ENCODE measurements at places on chromosomes 1 and 21.

DNA sequence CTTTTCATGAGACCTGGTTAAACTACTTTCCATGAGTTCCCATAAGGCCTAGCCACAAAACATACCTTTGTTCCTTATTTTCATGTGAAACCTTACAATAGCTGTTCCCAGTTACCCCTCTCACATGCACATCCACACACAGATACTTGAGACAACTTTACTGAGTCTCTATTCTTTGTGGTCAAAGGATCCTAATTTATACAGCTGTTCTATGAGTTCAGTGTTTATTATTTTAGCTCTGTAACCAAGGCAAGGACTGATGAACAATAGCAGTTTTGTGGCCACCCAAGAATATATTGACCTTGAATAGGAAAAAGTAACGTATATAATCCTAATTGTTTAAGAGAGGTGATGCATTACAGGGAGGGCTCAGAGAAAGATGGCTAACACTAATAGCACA, 160.5 kb upstream of the CACYBP start:
- no peak for DNase-seq

DNA sequence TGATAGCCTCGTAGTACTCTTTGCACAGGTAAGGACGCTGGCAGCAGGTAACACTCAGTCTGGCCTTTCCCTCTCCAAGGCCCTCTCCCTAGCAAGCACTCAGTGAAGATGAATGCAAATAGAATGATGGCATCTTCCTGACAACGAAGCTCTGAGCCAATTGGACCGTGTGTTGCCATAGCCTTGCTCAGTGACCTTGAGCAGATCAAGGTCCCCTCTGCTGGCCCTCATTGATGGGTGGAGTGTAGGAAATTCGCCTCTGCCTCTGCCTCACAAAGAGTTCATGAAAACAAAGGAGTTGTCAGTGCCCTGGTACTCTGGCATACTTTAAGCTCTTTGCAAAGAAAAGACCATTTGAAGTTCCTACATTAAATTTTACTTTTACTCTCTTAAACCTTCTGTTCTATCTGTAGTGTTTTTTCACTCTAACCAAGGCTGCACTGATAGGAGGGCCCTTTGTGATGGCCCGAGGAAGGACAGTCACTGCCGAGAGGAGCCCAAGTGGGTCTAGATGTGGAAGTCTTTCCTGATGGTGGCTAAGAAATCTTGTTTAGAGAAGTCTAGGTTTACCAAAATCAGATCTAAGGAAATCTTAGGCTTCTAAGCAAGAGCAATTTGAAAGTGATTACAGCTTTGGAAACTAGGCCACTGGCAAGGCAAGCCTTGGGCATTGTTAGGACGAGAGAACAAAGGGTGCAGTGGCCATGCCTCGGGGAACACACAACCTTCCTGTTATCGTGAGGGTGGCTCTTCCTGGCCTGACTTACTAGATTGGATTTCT, 38.2 kb downstream of the SMYD2 start:
- DNase-seq: no peak

DNA sequence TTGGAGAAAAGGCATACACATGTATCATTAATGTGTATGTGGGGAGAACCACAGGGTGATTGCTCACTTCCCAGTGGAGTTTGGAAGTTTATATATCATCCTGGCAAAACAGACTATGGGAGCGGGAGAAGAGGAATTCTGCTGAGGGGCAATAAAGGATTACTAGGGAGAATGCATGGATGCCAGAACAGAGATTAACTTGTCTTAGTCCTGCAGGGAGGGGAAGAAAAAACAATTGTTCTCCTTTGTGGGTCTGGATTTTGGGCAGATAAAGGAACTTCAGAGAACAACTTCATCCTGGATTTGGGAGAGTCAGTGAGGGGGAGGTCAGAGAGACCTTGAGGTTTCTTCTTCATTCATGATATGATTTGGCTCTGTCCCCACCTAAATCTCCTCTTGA, 55.9 kb upstream of the SOX13 start:
- no peak for DNase-seq

DNA sequence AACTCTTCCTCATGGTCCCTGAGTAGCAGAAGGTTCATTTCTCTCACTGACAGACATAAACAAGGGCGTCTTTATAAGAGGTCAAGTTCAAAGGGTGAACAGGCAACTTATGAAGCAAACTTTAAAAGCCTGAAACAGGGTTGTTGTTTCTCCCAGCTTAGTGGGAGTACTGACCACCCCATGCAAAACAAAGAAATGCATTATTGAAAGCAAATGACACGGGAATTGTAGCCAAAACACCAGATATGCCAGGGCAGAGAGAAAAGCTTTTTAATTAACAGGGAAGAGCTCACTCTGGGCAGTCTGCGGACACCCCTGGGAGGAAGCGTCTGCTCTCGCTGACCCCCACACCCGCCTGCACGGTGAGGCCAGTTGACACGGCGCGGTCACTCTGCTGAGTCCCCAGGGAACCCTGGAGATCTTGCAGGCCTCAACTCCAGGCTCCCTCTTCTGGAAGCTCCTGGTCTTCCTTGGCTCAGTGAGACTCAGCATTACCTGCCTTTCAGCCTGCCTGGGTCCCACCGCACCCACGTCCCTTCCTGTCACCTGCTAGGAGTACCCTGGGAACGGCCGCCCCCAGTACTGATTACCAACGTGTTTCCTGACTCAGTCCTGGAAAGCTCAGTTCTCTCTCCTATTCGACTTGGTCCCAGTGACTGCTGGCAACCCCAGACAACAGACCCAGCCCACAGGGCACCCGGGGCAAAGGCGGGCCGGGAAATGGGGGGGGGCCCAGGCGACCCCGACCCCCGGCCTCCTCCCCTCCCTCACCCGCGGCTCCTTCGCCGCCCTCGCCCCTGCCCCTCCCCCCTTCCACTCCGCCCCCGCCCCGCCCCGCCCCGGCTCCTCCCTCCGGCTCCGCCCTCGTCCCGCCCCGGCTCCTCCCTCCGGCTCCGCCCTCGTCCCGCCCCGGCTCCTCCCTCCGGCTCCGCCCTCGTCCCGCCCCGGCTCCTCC, 972 bp downstream of the CFAP410 start:
- DNase-seq: peak; percentile 29

- no peak for DNase-seq
Measured at GRCh38 chr1:57384901-57385300, 39.0 kb downstream of the DAB1 start.

- DNase-seq: no peak
Measured at GRCh38 chr1:216888731-216889130, 165.5 kb upstream of the ESRRG start.

- no peak for DNase-seq
Measured at GRCh38 chr1:41414296-41414695, 53.1 kb downstream of the FOXO6 start.

DNA sequence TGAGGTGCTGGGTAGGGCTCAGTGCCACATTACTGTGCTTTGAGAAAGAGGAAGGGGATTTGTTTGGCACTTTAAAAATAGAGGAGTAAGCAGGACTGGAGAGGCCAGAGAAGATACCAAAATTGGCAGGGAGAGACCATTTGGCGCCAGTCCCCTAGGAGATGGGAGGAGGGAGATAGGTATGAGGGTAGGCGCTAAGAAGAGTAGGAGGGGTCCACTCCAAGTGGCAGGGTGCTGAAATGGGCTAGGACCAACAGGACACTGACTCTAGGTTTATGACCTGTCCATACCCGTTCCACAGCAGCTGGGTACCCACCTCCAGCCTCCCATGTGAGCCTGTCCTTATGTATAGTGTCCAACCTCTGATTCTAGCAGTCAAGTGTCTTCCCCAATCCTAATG, 1.0 kb upstream of the CRTC2 start:
- DNase-seq: no peak

DNA sequence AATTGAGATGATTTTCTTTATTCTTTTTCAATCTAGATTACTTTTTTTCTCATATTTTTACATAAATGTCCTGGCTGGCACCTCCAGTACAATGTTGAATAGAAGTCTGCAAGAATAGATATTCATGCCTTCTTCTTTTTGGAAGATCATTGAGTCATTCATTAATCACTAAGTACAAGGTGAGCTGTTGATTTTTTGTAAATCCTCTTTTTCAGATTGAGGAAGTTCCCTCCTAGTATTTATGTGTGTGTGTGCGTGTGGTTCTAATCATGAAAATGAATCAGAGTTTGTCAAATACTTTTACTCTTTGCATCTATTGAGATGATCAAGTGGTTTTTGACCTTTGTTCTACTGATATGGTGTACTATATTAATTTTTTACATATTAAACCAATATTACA, 859.3 kb downstream of the KCNT2 start:
- no peak for DNase-seq

DNA sequence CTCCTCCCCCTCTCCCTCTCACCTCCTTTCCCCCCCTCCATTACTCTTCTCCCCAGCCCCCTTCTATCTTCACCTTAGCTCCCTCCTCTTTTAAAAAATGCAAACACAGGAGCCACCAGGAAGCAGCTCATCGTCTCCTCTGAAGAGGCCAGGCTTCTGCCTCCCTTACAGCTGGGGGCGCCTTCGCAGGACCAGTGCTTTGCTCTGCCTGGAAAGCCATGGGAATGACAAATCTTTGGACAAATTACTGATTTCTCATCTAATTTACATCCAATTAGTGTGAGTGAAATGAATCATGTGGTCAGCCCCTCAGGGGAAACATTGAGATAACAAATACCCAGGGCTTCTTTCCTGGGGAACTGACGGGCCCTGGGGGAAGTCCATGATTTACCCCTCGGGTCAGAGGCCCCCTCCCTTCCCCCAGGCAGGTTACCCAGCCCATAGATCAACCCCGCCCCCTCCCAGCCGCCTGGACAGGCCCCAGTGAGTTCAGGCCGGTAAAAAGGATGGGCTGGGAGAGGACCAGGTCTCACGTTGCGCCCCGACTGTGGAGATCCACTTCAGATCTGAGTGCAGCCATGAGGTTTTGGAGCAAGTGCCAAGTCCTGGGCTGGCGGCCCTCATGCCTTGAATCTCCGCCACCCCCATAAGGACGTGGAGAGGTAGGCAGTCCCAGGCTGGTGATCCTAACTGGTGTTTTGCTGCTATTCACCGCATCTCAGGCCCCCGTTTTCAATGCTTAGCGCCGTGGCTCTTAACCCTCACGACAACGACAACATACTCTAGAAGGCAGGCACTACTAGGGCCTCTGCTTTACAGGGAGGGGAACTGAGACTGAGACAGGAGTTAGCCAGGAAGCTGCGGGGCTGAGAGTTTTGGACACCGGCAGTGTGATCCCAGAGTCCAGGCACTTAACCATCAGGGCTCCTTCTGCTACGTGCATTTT, 300.8 kb downstream of the RRAGC start:
- DNase-seq: no peak

- DNase-seq: no peak
Measured at GRCh38 chr1:200415789-200416593, 6.2 kb upstream of the ZNF281 start.

GRCh38 chr1:53131590-53131938, 10.9 kb downstream of the SLC1A7 start:
- DNase-seq: no peak

GRCh38 chr1:23103001-23103889, 65.4 kb downstream of the LUZP1 start:
- DNase-seq: no peak

GRCh38 chr21:42344631-42345030, 6.2 kb downstream of the TFF2 start:
- no peak for DNase-seq

DNA sequence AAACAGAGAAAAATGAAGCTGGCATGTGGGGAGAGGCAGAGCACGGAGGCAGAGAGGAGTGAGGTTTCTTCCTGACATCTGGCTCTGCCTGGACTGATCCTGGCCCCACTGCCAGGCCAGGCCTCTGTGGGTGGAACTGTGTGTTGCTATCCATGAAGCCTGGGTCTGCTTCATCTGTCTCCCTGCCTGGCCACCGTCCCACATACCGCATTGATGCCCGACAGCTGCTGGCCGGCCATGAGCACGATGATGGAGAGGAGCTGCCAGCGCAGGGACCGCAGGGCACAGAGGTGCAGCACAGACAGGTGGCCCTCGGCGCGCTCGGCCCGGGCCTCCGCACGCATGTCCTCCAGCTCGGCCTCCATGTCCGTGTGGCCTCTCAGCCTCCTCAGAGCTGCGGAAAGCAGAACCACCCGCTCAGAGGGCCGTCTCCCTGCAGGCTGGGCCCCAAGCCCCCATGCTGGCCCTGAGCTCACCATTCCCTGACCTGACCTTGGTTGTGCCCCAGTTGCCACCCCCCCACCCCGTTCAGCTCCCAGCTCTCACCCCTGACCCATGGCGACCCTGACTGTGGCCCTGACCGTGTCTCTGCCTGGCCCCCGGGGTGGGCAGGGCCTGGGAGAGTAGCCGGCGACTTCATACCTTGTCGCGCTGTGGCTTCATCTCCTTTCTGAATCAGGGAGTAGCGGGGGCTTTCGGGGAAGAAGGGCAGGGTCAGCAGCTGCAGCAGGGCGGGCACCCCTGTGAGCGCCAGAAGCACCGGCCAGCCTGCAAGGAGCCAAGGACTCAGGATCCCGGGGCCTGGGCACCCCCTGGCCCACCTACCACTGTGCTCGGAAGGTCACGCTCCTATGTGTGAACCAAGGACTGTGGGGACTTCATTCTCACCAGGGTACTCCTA, 11.5 kb downstream of the SLC2A7 start:
- no peak for DNase-seq

DNA sequence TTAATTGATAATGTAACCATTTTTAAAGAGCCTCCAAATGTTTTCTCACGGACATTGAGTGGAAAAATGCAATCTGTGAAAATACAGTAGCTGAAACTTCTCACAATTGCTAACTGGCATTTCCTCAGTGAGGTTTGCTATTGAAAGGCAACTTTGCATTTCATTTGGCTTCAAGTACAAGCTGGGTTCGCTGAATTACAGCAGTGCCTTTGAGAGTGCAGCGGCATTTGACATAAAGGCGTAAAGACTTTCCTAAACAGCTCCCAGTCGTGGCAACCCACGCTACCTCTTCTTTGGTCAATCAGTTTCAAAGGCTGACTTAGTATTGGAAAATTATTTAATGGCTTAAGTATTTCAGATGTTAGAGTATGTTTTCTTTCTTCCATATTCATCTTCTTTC, 39.3 kb upstream of the ZBTB18 start:
- DNase-seq: no peak

GRCh38 chr1:89065079-89065868, at the start of gene GBP1:
GBP1 (minus strand) TSS chr1:89065208; CDS start chr1:89063234, 1,974 bp downstream.
- DNase-seq: no peak

- DNase-seq: no peak
Measured at GRCh38 chr21:34535886-34536285, 23.9 kb upstream of the KCNE1 start.

GRCh38 chr1:155085504-155086127, 7.0 kb downstream of the EFNA3 start:
- DNase-seq: no peak

- no peak for DNase-seq
Measured at GRCh38 chr1:9281908-9282695, 10.6 kb upstream of the SPSB1 start.

- DNase-seq: no peak
Measured at GRCh38 chr1:232438476-232438875, 191.5 kb downstream of the SIPA1L2 start.

- no peak for DNase-seq
Measured at GRCh38 chr1:92230736-92231135, 13.0 kb downstream of the C1orf146 start.

Data from NCI-H510A (cell line).